Right lung (tissue), 10 donors: ENCODE measurements at places on chromosomes 1 and 21.

DNA sequence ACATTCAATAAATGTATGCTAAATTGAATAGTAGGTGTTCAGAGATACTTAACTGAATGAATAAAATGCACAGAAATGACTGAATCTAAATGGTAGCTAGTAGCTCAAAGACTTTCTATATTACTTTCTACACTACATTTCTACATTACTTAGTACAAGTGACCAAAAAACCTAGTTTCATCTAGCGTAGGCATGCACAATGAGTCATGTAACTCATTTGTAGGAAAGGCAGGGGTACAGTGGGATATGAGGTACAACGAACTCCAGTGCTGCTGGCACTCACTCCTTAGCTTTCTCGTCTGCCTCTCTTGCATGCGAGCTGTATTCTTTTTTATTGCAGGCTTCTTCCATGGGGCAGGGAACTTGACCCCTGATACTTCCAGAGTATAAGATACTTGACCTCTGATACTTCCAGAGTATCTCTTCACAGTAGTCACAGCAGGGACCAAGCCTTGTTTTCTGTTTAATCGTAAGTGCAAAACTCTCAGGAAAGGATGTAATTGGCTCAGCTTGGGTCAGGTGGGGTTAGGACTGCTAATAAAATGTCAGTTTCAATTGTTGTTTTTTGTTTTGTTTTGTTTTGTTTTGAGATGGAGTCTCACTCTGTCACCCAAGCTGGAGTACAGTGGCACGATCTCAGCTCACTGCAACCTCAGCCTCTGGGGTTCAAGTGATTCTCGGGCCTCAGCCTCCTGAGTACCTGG is 4.9 kb upstream of the ATP2B4 start:
- no peak for DNase-seq

GRCh38 chr1:16420424-16421118 is 16.7 kb downstream of the SPATA21 start:
- DNase-seq: no peak

DNA sequence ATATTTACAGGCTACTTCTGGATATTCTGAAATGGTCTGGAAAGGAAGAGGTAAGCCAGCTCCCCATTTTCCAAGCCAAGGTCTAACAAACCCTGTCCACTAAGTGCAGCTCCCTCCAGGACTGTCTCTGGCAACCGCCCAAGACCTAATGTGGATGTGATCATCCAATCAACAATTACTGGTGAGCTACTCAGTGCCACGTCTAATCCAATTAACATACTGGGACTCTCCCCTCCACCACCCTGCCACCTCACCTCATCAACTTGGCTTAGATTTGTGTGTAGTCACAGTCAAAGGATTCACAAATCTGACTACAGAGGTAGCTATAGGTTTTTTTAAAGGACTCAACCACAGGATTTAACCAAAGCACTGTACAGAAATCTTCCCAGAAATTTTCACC is 25.4 kb upstream of the S100A7 start:
- no peak for DNase-seq

GRCh38 chr1:93328809-93329760 is 16.6 kb upstream of the DR1 start:
- peak; percentile 55 for DNase-seq

- DNase-seq: no peak
Observed at GRCh38 chr1:247362153-247362552, 30.5 kb upstream of the ZNF496 start.

- DNase-seq: no peak
Observed at GRCh38 chr1:196861429-196861828, 26.4 kb upstream of the CFHR4 start.

DNA sequence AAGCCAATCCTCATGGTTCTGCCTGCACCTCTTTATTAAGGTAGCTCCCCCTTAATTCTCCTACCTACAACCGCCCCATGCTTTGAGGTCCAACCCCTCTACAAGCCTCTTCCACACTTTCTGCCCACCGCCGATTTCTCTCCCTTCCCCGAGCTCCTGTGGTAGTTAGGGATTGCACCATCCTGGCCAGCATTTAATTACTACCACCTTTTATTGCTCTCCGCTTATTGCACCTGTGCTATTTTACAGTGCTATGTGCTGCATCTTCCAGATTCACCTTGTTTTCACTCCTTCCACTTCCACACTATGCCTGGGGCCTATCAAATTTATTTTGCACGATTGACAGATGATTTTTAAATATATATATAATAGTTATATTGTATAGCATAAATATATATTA is 29.3 kb upstream of the DNAJC11 start:
- no peak for DNase-seq

DNA sequence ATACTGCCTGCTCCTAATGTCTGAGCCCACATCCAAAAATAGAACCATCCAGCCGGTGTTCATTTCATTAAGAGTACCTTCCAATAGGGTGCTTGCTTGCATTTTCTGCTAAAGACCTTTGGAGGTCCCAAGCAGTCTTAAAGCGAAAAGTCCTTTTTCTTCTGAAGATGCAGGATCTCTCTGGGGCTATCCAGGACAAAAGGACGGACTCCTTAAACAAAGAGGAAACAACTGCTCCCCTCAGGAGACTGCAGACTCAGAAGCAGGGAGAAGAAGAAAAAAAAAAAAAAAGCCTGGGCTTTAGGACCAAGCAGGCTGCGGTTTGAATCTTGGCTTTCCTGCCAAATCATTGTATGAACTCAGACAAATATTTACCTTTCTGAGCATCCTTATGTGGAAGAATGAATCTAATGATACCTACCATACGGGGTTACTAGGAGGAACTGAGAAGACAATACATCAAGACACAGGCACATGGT is 204.0 kb downstream of the PLPP3 start:
- no peak for DNase-seq

DNA sequence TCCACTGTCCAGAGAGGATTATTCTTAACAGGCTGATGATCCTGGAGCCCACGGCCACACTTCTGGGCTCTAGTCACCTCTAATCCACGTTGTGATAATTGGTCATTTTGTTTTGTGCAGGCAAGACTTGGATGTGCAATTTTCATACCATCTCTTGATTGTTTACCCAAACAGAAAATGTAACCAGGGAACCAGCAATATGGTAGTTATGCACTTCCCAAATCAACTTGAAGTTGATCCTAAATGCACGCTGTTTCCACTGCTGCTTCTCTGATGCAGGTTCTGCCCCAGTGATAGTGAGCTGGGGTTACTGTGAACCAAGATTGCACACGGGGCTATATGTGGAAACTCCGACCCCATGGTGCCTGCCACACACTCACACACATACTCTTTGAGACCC is 14.7 kb upstream of the KCNJ15 start:
- DNase-seq: no peak

GRCh38 chr1:227893949-227894721 is 53.6 kb downstream of the WNT9A start:
- no peak for DNase-seq

- no peak for DNase-seq
Observed at GRCh38 chr1:109764561-109765482, 1.1 kb upstream of the EPS8L3 start.

GRCh38 chr1:109909561-109909960 is 1.1 kb upstream of the CSF1 start:
- DNase-seq: no peak

DNA sequence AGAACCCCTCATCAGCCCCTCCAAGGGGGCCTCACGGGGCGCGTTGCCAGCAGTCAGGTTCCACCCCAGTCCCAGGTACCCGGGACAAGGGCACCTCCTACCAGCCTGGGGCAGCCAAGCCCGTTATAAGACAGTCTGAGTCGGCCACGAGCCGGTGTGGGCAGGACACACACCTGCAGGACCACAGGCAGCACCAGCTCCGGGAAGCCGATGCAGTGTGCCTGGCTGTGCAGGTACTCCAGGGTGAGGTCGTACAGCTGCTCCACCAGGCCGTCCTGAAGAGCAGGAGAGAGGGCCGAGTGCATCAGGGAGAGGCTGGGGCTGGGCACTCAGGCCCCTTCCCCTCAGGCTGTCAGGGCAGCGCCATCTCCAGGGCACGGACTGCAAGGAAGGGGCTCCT is 11.1 kb downstream of the NOC2L start:
- no peak for DNase-seq

- DNase-seq: no peak
Observed at GRCh38 chr1:159581422-159581821, 6.2 kb upstream of the APCS start.
